ENCODE measurements at places on chromosomes 12 and 14.

- no peak for DNase-seq
Observed at GRCh38 chr12:70070494-70071007, 172.7 kb upstream of the CNOT2 start.

- DNase-seq, result no peak
Observed at GRCh38 chr12:94575024-94575423, 75.3 kb downstream of the TMCC3 start.

DNA sequence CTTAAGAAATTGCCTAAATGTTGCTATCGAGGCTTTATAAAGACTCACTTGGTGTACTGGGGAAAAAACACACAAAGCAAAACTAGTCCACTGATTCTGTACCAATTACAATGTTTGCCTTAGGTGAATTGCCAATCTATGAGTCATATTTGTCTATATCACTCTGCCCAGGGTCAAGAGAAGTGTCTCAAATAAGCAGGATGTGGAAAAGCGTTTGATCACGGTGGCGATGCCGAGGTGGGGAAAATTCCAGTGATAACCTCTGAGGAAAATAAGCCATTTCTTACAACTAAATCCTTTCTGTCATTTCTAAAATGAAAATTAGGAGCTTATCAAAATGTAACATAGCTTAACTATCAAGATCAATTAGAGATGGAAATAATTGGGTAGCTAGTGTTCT lies 148.6 kb upstream of the DIO3 start:
- DNase-seq, result no peak

- no peak for DNase-seq
Observed at GRCh38 chr14:62251237-62251636, 489.0 kb downstream of the SNAPC1 start.

DNA sequence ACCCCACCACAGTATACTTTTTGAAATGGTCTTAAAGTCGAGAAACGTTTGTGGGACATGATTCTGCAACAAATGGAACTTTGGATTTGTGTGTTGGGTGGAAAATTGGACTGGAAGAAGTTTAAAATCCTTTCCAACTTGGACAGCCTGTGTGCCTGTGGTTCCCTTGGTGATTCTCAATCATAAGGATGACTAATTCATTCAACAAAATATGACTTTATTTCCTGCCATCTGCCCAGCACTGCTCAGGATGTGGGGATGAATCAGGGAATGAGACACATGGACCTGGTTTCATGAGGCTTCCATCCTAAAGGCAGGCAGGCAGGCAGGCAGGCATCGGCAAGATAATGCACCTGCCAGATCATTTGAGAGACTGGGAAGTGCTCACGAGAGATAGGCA lies 57.3 kb upstream of the TMEM132D start:
- DNase-seq, result no peak

DNA sequence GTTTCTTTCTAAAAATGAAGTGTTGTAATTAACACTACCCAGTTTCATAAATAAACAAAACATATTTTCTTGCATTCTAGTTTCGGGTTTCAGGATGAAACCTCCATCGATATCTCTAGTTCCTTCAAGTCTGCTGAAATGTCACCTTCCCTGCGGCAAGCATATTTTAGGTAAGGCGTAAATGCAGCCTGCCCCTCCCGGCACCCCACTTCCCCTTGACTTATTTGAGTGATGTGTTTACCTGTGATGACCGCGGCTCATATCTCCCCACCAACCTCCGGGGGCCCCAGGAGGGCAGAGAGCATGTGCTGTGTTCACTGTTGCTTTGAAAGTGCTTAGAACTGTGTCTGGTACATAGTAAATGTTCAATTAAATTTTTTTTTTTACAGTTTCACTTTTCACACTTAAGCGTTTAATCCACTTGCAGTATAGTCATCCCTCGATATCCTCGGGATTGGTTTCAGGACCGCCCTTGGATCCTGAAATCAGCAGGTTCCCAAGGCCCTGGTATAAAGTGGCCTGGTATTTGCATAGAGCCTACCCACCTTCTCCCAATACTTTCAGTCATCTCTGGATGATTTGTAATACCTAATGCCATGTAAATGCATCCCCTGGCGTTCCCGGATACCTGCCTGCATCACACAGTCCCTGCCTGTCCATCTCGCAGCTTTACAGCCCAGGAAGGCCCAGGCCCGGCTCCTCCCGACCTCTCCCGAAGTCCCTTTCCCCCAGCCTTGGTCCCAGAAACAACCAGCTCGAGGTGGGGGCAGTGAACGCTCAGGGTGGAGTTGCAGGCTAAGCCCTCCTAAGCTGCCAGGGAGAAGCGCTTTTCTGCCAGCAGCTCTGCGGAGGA lies 40.2 kb upstream of the FBRSL1 start:
- DNase-seq, result no peak
